ENCODE measurements at places on chromosomes 3 and 15.

DNA sequence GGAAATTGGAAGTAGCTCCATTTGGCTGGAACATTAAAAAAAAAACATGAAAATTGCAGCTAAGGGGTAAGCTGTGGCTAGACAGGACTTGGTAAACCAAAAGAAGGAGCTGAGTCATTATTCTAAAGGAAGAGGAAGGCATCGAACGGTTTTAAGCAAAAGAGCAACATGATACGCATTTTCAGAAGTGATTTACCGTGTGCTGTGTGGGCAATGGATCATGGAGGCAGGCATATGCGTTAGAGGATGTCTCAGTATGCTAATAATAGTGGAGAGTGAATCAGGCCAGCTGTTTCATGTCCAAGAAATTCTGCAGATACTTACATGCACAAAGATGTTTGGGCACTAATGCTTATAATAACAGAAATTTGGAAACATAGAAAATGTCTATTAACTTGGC lies 409.1 kb upstream of the ATP11B start:
- DNase-seq: no peak

GRCh38 chr3:77189684-77190083 lies 149.8 kb downstream of the ROBO2 start:
- no peak for DNase-seq

GRCh38 chr15:47965297-47965696 lies 155.5 kb upstream of the SLC24A5 start:
- DNase-seq: no peak

GRCh38 chr3:10968401-10968800 lies 24.1 kb upstream of the SLC6A1 start:
- peak; percentile 61 for DNase-seq
